CD8-positive, alpha-beta memory T cell (primary cell): ENCODE measurements at places on chromosomes 7 and 10. TPM values are rescaled to one million over a fixed set of nuclear protein-coding genes. Genes with fewer than 3 reads are reported as not detected.

Gene ANKRD30A
- polyA plus RNA-seq = not detected

Gene EGR2
- not detected for polyA plus RNA-seq

Gene URGCP
- polyA plus RNA-seq = 33.1 TPM

Gene GPNMB
- polyA plus RNA-seq = not detected

Gene SEMA3D
- not detected for polyA plus RNA-seq

Gene KNDC1
- 0.05 TPM for polyA plus RNA-seq
